ENCODE measurements at places on chromosomes 11 and 22.

GRCh38 chr22:42080287-42080686 is 787 bp downstream of the SMDT1 start:
- DNase-seq, result peak; percentile 27

DNA sequence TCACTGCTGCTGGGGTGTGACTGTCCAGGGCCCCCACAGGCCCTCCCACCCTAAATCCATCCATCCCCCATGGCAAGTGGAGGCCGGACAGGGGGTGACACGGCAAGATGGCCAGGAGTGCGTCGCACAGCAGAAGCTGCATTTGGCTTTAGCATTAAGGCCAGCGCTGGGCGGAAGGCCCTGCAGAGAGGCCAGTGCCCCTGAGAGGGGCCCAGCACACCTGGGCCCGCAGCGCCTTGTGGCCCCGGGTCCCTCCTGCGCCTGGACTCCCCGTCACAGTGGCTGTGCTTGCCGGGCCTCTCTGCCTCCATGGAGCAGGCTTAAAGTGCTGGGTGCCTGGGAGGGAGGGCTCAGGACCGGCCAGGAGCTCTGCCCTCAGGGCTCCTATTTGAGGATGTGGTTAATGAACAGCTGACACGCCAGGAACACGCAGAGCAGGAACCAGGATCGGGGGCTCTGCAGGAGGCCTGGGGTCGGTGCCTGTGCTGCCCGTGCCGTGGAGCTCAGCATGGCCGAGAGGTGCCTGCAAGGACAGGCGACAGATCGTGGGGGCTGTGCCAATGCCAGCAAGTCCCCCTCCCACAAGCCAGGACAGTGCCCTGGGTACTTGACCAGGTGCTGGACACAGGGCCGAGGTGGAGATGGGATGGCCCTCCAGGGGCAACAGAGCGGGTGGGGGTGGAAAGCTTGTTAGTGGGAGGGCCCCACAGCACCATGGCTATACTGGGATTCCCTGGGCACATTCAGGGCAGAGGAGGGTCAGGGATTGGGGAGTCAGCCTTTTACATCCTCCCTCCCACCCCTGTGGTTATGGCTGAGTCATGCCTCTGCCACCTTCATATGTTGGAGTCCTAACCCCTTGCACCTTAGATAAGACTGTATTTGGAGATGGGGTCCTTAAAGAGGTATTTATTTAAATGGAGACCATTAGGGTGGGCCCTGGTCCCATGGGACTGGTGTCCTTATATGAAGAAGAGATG is 30.9 kb upstream of the CARS1 start:
- DNase-seq, result no peak

DNA sequence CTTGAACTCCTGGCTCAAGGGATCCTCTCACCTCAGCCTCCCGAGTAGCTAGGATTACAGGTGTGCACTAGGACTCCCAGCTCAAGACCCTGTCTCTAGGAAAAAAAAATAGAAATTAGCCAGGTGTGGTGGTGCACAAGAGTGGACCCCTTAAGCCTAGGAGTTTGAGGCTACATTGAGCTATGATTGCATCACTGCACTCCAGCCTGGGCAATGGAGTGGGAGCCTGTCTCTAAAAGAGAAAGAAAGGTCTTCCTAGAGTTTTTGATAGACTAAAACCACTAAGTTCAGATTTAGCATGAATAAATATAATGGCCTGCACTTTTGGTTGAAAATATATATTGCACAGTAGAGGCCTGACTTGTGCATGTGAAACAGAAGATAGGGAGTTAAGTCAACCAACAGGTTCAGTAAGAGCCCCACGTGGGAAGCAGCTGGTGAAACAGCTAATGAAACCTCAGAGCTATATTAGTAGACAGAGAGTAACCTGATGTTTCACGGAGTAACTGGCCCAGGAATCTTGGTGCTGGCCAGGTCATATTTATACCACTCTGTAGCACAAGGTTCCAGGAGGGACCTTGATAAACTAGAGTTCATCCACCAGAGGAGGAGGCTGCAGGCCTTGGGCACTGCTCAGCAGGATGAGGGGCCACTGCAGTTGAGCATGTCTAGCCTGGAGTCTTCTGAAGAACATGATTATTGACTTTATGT is 4.6 kb upstream of the MICAL3 start:
- DNase-seq, result no peak

GRCh38 chr11:11668781-11669180 is 47.0 kb upstream of the GALNT18 start:
- DNase-seq, result no peak

DNA sequence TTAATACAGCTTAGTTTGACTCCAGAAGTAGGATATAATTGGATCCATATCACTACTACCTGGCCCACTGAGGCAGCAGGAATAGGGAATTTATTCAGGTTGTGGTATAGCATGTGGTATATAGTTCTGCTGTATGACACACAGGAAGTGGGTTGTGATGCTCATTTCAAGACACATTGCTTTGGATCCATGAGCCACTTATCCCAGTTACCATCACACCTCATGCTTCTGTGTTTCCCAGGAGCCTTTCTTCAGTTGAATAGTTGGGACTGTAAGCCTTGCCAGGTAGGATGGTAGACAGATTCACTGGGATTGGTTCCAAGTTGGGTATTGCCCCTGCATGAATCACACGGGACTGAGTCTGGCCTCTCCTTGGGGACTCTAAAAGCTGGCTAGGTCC is 9.9 kb upstream of the SLC37A2 start:
- no peak for DNase-seq

DNA sequence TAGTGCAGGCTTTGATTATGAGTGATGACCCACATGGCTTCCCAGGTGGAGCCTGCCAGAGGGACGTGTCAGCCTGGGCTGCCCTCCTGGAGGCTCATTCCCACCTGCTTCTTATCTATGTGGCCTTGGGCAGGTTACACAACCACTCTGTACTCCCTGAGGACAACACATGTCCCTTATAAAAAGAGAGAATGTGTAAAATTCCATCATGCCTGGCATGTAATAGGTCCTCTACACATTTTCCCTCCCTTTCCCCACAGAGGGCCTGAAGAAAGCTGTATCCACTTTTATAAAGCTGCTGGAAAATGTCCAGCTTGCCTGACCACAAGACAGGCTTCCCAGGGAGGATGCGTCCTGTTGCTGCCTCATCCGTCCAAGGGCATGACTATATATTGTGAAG is 55.0 kb upstream of the VSTM5 start:
- no peak for DNase-seq

DNA sequence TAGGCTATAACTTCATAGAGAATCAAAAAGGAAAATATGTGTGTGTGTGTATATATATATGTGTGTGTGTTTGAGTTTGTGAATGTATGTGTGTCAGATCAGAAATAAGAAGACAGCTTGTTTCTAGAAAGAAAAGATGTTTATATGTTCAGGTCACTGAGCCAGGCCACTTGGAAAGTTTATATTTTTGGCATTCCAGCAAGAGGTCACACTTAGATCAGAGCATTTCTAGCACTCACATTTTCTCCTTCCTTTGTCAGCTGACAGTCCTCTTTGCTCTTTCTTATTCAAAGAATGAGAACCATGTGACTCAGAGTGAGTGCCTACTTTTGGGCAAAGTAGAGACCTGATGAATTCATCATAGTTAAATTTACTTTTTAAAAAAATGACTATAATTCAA is 22.9 kb downstream of the RAB38 start:
- no peak for DNase-seq

- no peak for DNase-seq
Measured at GRCh38 chr11:34823639-34824038, 92.5 kb downstream of the APIP start.

- DNase-seq, result no peak
Measured at GRCh38 chr11:108012139-108012725, 3.5 kb downstream of the CUL5 start.

DNA sequence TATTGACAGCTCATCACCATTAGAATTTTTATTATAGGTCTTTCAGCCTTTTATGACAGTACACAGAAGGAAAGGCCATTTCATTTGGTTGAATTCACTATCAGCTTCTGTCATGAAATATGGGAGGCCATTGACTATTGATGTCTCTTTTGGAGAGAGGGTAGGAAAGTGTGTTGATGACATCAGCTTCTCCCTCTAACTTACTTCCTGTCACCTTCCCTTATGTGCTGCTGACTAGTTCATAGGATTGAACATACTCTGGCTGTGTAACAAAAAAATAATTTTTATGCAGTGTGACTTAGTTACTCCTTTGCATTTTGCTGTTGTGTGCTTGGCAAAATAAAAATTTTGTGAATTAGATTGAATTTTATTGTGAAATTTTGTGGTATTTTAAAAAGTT is 769.2 kb downstream of the METTL15 start:
- no peak for DNase-seq

DNA sequence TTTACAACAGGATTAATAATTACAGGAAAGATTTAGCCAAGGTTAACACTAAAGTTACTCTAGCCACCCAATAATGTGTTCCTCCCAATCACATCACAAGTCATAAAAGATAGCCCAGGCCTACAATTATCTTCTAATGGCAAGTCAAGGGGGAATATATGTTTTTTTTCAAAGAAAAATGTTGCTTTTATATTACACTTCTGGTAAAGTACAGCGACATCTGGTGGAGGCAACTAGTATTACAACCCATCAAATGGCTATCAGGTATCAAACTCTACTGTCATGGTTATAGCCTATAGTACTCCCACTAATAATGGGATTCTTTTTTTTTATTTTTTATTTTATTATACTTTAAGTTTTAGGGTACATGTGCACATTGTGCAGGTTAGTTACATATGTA is 71.8 kb downstream of the XRRA1 start:
- DNase-seq, result peak; percentile 19

GRCh38 chr22:32986766-32987040 is 71.5 kb downstream of the SYN3 start:
- no peak for DNase-seq

DNA sequence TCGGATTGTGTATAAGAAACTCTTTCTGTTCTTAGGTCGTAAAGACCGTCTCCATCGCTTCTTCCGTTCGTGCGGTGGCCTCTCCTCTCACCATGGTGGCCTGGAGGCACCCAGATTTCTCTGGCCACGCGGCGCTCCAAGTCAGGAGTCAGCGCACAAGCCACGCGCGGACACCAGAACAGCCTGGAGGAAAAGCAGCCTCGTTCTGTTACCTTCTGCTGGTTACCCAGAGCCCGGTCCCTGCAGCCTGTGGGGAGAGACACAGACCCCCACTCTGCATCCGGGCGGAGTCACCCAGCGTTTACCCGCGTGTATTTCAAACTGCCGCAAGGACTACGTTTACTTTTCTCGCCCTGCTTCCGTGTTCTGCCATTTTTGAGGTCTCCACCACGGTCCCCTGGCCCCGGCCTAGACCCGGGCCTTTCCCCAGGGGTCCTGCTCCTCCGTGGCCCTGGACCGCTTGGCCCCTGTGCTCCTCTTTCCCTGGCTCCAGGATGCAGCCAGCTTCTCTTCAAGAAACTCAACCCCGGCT is 776.1 kb downstream of the BRD1 start:
- DNase-seq, result no peak

DNA sequence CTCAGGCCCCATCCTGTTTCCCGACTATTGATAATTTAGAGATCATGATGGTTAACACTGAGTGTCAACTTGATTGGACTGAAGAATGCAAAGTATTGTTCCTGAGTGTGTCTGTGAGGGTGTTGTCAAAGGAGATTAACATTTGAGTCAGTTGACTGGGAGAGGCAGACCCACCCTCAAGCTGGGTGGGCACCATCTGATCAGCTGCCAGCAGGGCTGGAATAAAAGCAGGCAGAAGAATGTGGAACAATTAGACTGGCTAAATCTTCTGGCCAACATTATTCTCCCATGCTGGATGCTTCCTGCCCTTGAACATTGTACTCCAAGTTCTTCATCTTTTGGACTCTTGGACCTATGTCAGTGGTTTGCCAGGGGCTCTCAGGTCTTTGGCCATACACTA is 1170.0 kb upstream of the CNTN5 start:
- DNase-seq, result no peak

Data from CD4-positive, alpha-beta T cell treated with Interleukin-21 for 1 hour (primary cell).